Caki2 (cell line): ENCODE measurements at places on chromosomes 5 and 9.
A peak's percentile ranks its signal among the peaks of the same experiment; 100 is the strongest.

GRCh38 chr9:100317706-100318105, 35.0 kb downstream of the TEX10 start:
- DNase-seq: no peak

- peak; percentile 7 for DNase-seq
Measured at GRCh38 chr9:6978591-6978990, 220.8 kb downstream of the KDM4C start.

GRCh38 chr9:131700765-131701435, 39.0 kb downstream of the RAPGEF1 start:
- DNase-seq: no peak

DNA sequence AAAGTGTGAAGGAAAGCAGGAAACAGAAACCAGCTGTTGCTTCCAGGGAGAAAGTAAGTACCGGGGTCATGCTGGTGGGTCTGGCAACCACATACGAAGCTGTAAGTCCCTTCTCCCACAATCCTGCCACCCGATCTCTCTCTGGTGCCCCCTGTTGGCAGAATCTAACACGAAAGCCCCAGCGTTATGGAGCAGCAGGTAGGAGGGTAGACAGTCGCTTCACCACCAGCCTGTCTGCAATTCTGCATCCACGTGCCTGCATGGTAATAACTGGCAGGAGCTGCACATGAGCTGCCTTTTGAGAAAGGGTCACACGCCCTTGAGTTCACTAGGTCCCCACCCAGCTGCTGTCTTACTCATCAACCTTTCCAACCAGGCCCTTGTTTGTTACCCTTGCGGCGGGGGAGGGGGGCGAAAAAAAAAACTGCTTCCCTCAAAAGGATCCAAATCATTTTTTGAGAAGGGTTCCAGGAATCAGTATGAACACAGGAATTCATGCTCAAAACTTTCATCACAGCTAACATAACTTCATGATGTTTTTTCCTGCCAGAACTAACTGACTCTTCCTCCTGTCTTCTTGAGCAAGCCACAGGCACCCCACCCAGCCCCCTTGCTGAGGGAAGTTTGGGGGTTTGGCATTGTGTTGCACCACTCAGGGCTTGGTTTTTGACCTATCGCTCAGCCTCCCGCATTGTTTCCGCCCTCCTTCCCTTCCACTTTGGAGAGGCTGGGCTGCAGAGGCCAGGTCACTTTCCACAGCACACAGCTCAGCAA, 19.6 kb upstream of the TMEM252 start:
- DNase-seq: peak; percentile 58

DNA sequence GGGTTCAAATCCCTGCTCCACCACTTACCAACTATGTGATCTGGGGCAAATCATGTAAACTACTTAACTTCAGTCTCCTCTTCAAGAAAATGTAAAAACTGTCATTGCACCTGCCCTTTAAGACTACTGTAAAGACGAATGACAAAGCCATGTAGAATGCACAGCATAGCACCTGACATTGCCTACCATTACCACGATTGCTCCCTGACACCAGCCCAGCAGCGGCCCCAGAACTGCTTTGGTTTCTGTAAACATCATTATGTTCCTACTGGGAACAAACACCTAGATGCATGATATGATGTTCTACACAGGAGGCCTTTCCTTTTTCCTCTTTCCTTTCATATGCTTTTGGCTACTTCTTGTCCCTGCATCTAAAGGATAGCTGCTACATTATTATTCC, 23.1 kb upstream of the PLPP6 start:
- no peak for DNase-seq

GRCh38 chr5:159638954-159639559, 277.2 kb upstream of the ADRA1B start:
- DNase-seq: no peak

GRCh38 chr9:117963493-117964090, 259.4 kb downstream of the TLR4 start:
- no peak for DNase-seq

- DNase-seq: no peak
Measured at GRCh38 chr5:147360816-147361215, 126.0 kb downstream of the STK32A start.

GRCh38 chr9:126411225-126411947, 84.8 kb downstream of the MVB12B start:
- DNase-seq: peak; percentile 64

- peak; percentile 92 for DNase-seq
Measured at GRCh38 chr5:82635561-82636288, 357.6 kb upstream of the RPS23 start.

DNA sequence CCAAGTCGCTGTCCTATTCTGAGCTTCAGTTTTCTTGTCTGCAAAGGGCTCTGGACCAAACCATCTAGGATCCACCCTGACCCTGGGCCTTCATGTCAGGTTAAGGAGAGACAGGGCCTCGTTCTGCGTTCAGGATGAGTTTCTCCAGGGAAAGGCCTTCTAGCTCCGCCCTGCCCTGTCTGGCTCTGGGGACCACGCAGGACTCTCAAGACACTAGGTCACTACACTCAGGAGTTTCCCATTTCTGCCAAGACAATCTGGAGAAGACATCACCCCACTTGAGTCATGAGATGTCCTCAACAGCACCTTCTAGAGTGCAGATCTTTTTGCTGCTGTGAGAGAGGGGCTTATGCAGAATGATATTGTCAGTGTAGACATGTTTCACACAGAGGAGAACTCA, 53.2 kb upstream of the KCNMB1 start:
- no peak for DNase-seq

DNA sequence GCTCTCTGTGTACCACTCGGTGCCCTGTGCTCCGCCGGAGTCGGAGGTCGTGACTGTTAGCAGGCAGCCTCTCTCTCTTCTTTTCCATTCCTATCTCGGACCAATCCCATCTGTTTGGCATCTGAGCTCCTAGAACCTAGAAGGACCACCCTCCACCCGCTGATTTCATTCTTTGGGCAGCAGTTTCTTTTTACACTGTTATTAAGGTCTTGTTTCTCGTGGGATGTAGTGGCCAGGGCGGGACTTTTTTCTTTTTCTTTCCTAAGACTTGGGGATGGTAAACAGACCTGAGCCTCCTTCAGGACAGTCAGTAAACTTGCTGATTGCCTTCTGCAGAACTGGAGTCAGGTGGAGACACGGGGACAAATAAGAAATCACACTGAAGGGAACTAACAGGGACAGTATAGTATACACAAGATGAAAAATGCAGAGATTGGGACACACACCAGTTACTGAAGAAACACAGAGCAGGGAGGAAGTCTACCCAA, 500 bp downstream of the URM1 start:
- DNase-seq: peak; percentile 8

DNA sequence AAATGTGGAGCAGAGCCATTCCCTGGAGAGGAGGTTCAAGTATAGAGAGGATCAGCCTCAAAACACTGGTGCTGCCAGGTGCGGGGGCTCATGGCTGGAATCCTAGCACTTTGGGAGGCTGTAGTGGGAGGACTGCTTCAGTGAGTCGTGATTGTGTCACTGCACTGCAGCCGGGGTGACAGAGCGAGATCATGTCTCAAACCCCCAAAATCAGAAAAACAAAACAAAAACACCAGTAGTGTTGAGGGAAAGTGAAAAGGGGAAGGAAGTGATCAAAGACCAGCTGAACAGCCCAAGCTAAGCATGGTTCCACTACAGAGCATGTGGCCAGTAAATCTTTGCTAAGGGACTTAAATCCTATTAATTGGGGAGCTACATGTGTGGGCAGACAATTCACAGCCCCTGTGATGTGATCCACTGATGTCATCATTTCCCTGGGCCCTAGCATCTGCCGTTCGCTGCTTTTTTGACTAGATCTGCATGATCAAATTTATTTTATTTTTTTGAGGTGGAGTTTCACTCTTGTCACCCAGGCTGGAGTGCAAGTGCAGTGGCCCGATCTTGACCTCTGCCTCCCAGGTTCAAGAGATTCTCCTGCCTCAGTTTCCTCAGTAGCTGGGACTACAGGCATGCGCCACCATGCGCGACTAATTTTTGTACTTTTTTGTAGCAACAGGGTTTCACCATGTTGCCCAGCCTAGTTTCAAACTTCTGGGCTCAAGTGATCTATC, 2.7 kb upstream of the PCBD2 start:
- DNase-seq: no peak

DNA sequence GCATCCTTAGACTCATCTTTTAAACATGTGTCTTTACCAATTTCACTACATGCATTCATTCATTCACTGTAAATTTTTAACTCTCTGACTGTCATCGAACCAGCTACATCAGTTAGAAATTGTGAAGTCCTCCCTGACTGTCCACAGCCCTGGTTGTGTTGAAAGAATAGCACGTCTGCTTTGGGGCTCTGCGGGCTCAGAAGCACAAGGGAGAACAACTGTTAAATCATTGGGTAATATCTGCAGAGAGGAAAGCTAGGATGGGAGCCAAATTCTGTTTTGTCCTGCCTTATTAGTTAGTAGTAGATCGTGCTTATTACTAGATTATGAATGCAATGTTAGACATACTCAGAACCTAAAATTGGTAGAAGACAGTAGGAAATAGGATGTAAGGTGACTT, 26.3 kb upstream of the FAM120AOS start:
- no peak for DNase-seq

- no peak for DNase-seq
Measured at GRCh38 chr9:138072897-138073296, 195.3 kb downstream of the CACNA1B start.

- DNase-seq: no peak
Measured at GRCh38 chr5:158436271-158437065, 577.5 kb upstream of the CLINT1 start.

DNA sequence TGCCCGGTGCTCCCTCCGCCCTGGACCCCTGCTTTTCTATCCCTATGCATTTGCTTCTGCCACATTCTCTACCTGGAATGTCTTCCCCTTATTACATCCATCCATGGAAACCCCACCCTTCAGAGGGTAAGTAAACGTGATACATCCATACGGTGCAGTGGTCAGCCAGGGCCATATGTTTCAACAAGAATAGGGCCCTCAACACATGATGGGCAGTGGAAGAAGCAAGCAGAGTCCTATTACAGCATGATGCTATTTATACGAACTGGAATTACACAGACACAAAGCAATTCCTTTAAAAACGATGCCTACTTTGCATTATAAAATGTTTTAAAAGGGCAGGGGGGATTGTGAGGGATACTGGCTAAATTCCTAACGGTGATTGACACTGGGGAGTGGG, 38.2 kb upstream of the PTGS1 start:
- DNase-seq: no peak

- DNase-seq: no peak
Measured at GRCh38 chr5:108707141-108707540, 40.6 kb upstream of the FER start.

DNA sequence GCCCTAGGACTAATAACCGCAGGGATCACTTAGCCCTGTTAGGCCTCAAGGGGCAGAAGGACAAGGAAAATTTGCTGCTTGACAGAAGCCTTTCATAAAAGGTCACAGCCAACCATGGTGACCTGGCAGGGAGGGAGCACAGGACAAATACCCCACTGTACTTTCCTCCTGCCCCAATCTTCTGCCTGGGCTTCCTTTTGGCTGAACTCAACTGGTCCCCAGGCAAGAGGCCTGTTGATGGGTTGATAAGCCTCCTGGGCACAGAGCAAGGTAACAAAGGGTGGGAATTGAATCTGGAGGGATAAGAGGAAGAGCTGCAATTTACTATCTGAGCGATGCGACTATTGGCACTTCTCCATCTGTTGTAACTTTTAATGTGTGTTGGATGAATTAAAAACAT, 392.9 kb downstream of the RASEF start:
- no peak for DNase-seq

DNA sequence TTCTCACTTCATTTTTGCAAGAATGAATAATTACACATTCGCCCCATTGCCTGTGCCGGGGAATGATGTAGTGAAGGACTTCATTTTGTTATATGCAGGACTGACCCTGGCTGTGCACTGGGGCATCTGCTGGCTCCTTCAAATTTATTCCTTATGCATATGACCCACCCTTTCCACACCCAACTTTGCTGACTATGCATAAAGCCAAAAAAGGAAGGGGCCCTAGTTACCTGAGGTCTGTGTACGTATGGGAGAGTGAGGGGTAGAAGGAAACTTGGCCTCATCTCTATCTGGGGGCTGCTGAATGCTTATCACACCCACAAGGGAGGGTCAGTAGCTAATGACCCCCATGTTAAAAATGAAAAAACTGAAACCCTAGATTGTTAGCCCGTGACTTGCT, 259.6 kb downstream of the SMARCA2 start:
- no peak for DNase-seq

DNA sequence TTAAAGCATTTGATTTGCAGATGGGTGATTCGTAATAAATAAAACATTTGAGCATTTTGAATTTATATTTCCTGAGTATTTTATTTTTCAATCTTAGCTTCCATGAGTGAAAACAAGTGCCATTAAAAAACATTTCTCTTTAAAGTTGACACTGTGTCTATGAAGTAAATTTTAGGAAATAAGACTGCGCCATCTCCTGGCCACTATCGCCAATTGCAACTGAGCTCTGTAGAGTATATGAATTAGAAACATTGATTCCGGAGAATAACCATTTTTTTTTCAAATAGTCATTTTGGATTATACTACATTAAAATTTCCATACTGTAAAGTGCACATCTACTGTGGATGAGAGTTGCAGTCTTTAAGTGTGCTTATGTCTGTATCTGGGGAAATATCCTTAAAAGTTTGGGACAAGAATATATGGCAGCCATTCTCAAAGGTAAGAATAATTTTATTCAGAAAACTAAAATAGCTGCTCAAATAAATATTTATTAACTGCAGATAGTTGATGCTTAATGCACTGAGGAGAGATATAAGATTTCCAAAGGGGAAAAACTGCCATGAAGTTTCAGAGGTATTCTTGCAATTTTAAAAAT, 5.9 kb downstream of the DMRTA1 start:
- peak; percentile 17 for DNase-seq

GRCh38 chr5:66642538-66642937, 46.3 kb downstream of the MAST4 start:
- DNase-seq: no peak

- no peak for DNase-seq
Measured at GRCh38 chr5:37417347-37417746, 38.2 kb downstream of the WDR70 start.

DNA sequence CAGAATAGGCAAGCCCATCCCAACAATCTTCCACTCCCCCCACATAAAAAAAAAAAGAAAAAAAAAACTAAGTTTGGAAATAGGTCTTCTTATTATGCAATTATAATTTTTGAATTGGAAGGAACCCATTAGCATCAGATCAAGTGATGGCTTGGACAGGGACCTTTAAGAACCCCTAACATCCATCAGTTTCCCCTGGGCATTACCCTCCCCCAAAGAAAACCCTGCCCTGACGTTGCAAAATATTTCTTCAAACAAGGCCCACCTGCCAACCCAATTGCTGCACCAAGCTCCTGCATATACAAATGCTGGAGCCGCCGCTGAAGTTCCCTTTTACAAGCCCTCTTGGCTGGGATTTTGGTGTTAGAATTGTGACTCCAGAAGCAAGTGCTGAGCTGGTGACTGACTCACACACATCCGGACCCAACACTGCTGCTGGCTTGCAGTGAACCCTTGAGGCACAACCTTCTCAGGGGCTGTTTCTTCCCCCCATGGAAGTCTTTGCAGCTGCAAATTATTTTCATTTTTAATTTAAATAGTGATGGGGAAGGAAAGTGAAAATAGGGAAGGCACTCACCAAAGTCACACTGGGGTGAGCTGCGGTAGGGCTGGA, 56.1 kb upstream of the AFAP1L1 start:
- DNase-seq: no peak

GRCh38 chr9:36836486-36836885, 197.6 kb downstream of the PAX5 start:
- DNase-seq: no peak

GRCh38 chr5:127097278-127097677, 24.0 kb upstream of the C5orf63 start:
- no peak for DNase-seq
